A549 treated with ZK216348 at 1 μM for 4 hours (cell line): ENCODE measurements at places on chromosomes 13 and 19. TPM values are rescaled to one million over a fixed set of nuclear protein-coding genes. Genes with fewer than 3 reads are reported as not detected.

The SIGLEC10 gene
- not detected in 5 replicates for total RNA-seq

The IGFL1 gene
- 1.3 to 3.8 TPM (median 2.4 TPM) in 5 replicates for total RNA-seq

The ATP4B gene
- not detected in 5 replicates for total RNA-seq

The CNMD gene
- total RNA-seq, result not detected in 5 replicates

The ZNF835 gene
- total RNA-seq, result not detected in 5 replicates

The COL5A3 gene
- 2.8 to 4.5 TPM (median 3.1 TPM) in 5 replicates for total RNA-seq

The FAM216B gene
- not detected in 5 replicates for total RNA-seq

The CPB2 gene
- total RNA-seq, result 0.08 to 0.15 TPM in 2 of 5 replicates, not detected in the others
